Neuronal stem cell (in vitro differentiated cells): ENCODE measurements at places on chromosomes 12 and 14.

DNA sequence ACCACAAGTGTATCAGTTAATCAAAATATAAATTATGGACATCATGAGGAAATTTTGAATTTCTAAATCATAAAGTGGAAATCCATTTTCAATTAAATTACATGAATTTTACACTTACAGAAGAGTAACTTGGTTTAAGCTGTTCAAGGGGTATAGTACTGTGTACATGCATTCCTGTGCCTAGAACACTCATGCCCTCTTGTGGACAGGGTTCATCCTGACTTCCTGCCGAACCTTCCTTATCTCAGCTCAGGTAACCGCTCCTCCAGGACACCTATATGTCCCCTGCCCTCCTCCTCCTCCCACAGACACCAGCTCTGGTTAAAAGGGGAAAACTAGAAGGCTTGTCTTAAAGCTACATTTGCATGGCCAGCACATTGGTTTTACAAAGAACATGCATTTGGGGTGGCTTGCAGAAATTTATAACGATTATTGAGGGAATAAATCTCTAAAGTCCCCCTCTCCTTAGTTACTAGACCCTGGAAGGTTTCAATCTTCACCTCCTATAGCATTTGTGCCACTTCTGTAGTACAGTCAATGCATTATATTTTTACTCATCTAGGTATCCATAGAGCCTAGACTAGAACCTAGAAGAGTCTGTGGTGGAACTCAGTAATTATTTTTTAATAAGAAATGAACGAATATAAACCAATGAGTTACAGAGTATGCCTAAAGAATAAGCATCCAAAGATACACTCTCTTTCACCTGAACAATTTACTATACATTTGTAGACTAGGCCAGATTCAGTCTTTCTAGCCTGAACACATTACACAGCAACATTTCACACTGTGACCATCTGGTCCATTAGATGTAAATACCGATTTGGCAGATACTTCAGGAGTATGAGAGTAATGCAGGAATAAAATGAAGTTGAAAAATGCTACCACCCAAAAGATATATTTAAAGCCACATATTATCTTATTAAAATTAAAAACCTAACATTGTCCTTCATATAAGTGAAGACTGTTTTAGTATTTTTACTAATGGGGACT lies 345.6 kb downstream of the PAWR start:
- no peaks in the 10 kb centered on the region for H3K4me1 ChIP-seq
- H3K4me3 ChIP-seq = no peak overlapping the region
- H3K27me3 ChIP-seq = no peaks in the 10 kb centered on the region
- peak; percentile 15 for DNase-seq
- H3K27ac ChIP-seq = no peak overlapping the region
- no peaks in the 10 kb centered on the region for H3K36me3 ChIP-seq

DNA sequence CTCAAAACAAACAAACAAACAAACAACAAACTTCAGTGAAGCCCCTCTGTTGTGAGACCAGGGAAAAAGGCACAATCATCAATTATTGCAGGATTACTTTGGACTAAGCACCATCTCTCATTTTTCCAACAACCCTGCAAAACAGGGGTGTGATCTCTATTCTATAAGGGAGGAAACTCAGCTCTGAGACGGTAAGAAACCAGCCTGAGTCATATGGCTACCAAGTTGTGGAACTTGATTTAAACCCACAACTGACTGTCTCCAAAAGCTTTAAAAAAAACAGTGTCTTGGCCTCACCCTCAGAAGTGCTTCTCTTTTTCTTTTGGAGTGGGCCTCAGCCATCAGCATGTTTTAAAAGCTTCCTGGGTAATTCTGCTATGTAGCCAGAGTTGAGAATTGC lies 49.8 kb downstream of the RIN3 start:
- peaks cover 2% of the 10 kb centered on the region for H3K36me3 ChIP-seq
- H3K4me3 ChIP-seq = no peak overlapping the region
- H3K4me1 ChIP-seq = no peaks in the 10 kb centered on the region
- no peak for DNase-seq
- no peak overlapping the region for H3K27ac ChIP-seq

DNA sequence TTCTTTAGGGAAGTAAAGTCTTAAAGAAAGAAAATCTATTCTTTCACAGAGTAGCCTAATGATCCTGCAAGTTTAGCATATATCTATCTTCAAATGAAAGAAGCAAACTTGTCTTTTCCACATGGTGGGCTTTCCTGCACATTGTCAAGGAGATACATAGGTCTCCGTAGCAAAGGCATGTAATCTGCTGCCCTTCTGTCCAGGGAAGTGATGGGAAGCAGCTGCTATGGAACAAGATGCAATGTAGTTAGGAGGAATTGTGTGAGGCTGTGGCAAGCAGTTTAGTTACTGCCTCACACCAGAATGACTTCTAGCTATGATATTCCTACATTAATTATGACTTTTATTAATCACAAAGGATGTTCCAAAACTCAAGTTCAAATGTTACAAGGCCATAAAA lies 174.4 kb downstream of the PDZRN4 start:
- no peaks in the 10 kb centered on the region for H3K27me3 ChIP-seq
- no peak overlapping the region for H3K4me3 ChIP-seq
- H3K36me3 ChIP-seq = no peaks in the 10 kb centered on the region
- no peak for DNase-seq
- no peak overlapping the region for H3K27ac ChIP-seq
- peaks cover 2% of the 10 kb centered on the region for H3K4me1 ChIP-seq

DNA sequence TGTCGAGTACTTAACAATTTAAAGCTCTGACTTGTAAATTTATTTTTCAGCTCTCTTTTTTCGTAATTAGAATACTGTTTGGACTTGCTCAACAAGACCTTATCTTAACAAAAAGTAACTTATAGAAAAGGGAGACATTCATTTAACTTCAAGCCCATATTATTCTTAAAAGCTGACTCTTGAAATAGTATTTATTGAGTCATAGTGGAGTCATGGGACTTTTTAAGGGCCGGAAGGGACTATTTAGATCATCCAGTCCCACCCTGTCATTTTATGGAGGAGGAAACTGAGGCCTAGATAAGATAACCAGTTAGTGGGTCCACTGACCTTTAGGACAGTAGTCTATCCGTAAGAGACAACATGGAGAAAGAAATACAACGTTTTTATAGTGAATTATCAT lies 1.5 kb downstream of the RAP1B start:
- no peak overlapping the region for H3K27ac ChIP-seq
- no peaks in the 10 kb centered on the region for H3K27me3 ChIP-seq
- H3K4me3 ChIP-seq = peak overlapping the region; percentile 55
- H3K4me1 ChIP-seq = peaks cover 3% of the 10 kb centered on the region
- H3K36me3 ChIP-seq = no peaks in the 10 kb centered on the region

DNA sequence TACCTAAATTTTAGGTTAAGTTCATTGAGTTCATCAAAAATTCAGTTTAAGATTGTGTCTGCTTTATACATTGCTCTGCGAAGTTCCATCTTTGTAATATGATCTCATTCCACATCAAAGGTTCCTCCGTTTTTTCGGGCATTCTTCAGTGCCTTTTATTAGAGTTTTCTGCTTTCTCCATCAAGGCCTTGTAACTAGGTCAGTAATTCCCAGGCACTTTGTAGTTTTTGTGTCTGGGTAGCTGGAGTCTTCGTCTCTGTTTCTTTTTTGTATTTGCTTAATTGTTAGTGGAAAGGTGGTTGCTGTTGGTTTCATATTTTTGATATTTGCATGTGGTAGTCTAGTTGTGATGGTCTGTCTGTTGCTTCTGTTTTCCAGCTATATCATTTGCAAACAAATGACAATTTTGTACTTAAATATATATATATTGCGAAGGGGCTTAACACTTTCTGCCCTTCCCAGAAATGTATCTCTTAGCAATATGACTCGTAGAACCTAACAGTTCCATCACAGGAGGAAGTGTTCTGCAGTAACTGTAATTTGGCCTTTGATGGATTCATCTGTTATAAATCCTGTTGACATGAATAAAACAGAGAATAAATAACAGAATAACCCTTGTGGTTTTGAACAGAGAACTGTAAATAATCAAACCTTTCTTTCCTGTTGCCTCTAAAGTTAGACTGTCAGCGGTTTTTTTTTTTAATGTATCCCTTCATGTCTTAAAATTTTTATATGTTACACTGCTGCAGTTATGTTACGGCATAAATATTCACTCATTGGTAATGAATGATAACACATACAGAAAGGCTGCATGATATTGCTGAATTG lies 88.4 kb upstream of the DYNC1H1 start:
- no peaks in the 10 kb centered on the region for H3K4me1 ChIP-seq
- no peak for DNase-seq
- no peak overlapping the region for H3K4me3 ChIP-seq
- no peak overlapping the region for H3K27ac ChIP-seq

DNA sequence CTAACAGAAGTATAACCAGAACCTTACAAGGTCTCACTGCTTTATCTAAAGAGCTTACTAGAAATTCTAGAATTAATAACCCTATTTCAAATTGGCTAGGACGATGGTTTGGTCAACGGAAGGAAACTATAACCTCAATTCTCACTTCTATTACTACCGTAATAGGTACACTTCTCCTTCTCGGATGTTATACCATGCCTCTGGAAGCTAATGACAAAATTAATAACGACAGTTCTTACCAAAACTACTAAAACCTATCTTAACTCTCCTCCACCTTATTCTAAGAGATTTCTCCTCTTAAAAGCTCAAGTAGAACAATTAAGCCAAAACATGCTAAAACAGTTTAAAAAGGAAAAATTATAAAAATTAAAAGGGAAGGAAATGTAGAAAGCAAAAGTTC lies 23.7 kb upstream of the UBC start:
- H3K27me3 ChIP-seq = no peaks in the 10 kb centered on the region
- peaks cover 11% of the 10 kb centered on the region for H3K4me1 ChIP-seq
- no peak for DNase-seq
- H3K4me3 ChIP-seq = no peak overlapping the region
